ENCODE measurements at places on chromosomes 12 and 14.
A peak's percentile ranks its signal among the peaks of the same experiment; 100 is the strongest.

DNA sequence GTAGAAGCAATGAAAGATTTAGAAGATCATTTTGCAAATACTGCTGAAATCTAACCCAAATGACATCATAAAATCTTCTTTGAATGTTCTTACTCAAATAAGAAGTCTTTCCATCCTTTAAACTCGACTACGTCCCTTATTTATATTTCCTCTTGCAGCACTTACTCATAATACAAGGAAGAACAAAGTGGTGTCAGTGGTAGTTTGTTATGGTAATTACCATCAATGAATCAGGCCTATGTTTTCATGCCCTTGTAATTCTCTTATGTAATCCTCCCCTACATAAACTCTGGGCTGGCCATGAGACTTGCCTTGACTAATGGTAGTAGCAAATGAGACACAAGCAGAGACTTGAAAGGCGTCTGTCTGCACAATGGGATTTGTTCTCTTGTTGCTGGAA is 17.0 kb downstream of the EEA1 start:
- DNase-seq = no peak

GRCh38 chr12:97985834-97986233 is 523.2 kb downstream of the RMST start:
- DNase-seq = no peak

DNA sequence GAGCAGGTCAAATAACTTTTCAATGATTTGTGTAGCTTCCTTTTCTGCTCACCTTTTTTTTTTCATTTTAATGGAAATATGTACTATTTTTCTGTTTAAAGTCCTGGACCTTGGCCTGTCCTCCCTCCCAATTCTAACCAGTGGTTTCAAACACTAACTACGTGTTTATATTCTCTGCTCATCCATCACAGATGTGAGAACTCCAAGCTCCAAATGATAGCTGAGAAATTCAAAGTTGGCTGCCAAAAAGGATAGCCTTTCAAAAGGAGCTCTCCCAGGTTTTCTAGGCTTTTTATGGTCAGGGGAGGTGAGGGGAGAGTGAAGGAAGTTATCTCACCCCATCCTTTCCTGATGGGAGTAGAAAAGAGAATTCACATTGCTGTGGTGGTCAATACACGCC is 486.0 kb upstream of the TBX3 start:
- no peak for DNase-seq

DNA sequence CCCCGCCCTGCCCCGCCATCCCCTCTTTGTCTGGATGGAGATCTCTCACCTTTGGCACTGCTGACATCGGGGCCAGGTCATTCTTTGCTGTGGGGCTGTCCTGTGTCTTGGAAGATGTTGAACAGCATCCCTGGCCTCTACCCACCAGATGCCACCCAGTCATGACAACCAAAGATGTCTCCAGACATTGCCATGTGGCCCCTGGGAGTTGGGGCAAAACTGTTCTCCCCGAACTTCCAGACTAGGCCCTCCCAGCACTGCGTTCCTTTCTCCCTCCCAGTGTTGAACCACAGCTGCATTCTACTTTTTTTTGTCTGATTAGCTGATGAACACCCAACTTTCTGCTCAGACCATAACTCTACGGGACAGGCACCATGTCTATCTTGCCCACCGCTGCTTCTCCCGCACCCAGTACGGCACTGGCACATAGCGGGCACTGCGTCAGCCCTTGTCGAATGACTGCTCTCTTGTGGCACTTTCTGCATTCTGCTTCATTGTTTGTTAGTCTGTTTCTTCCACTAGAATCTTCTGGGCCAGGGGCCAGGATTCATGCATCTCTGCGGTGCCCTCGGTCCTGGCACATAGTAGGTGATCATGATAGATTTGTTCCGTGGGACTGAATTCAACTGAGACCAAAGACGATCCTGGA is 13.1 kb upstream of the MYL2 start:
- no peak for DNase-seq

GRCh38 chr12:91261820-91262676 is 79.4 kb upstream of the DCN start:
- no peak for DNase-seq

DNA sequence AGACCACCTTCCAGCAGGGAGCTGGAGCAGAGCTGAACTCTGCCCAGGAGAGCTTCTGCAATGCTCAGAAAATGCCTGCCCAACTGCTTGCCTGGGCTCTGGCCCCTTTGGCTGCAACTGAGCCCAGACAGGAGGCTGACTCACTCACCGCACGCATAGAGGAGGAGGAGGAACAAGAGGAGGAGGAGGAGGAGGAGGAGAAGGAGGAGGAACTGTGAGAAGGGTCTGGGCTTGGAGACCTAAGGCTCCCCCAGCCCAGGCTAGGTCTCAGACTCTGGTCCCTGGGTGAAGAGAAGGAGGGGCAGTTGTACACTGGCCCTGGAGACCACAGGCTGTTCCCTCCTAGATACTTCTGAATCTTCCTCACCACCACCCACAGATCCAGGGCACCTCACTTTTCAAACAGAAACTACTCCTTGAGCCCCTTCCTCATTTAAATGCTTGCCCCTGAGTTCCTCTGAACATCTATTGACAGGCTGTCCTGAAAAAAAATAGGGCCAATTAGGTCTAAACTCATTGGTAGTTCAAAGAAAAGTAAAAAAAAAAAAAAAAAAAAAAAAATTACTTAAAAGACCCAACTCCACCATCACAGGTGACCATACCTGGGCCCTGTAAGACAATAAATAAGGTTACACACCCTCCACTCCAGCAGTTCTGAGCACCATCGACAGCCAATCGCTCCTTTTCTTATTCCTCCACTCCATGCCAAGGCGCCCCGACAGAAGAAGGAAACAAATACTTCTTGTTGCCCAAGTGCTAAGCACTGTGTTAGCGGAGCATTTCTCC is 674 bp downstream of the VDR start:
- DNase-seq = peak; percentile 76

- DNase-seq = no peak
Measured at GRCh38 chr12:996881-997280, 5.9 kb downstream of the ERC1 start.
